ENCODE measurements at places on chromosomes 11 and 22.

DNA sequence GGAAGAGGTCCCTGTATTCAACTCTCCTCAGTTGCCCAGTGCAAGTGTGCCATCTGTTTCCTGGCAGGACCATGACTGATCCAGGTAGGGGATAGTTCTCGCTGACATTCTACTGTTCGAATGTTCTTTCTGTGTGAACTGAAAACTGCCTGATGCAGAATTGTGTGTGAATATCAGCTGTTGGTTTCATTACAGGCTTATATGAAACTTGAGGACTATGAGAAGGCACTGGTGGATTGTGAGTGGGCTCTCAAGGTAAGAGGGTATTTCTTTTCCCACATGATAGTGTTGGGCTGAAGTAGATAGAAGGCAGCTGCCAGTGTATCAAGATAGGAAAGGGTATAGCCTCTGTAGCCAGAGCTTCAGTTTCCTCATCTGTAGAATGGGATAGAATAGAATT, 15.3 kb downstream of the TTC12 start:
- no peak for DNase-seq

DNA sequence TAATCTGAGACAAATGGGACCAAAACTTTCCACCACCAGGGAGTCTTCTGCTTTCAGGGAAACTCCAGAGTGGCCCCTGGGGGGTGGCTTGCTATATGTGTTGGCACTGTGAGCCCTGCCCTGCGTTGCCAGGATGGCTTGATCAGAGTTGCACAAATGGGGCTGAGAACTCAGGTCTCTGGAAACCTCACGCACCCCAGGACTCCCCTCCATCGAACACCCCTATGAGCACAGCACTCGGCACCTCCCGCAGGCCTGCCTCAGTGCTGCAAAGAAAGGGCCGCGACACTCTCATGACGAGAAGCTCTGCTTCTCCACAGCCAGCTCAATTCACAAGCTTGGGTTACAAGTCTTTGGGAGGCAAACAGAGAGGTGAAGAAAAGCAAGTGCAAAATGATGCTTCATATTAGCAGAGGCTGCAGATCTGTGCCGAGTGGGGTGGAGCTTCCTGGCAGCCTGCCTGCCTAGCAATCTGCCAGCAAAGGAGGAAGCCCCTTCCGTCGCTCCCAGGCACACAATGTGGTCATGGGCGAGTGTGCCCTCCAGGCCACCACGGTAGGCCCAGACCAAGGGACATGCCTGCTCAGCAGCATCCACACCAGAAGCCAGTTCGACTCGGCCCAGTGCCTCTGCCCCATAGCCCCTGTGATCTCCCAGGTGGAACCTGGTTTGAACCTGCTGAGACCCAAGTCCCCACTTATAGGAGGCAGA, 55.7 kb downstream of the MYH9 start:
- peak; percentile 80 for DNase-seq

- peak; percentile 33 for DNase-seq
Measured at GRCh38 chr11:121564948-121565684, 112.3 kb upstream of the SORL1-AS1 start.

GRCh38 chr11:89667001-89667400, 43.1 kb upstream of the TRIM77 start:
- DNase-seq = no peak

DNA sequence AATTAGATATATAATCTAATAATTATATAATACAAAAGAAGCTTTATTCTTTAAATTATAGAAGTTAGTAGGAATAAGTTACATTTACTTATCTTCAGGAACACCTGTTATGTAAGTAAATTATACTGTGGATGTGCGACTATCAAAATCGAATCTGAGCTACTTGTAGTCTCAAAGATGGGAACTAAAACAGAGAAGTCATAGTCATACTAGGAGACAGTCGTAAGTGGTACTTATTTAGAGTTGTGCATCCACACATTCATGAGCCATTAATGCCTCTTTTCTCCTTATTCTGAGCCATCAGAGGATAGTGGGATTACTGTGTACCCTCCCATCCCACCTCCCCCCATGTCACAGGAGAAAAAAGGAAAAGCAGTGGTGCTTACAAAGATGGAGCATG, 114.4 kb downstream of the CADM1 start:
- DNase-seq = no peak

- DNase-seq = no peak
Measured at GRCh38 chr11:75135651-75136050, 15.3 kb upstream of the SLCO2B1 start.

DNA sequence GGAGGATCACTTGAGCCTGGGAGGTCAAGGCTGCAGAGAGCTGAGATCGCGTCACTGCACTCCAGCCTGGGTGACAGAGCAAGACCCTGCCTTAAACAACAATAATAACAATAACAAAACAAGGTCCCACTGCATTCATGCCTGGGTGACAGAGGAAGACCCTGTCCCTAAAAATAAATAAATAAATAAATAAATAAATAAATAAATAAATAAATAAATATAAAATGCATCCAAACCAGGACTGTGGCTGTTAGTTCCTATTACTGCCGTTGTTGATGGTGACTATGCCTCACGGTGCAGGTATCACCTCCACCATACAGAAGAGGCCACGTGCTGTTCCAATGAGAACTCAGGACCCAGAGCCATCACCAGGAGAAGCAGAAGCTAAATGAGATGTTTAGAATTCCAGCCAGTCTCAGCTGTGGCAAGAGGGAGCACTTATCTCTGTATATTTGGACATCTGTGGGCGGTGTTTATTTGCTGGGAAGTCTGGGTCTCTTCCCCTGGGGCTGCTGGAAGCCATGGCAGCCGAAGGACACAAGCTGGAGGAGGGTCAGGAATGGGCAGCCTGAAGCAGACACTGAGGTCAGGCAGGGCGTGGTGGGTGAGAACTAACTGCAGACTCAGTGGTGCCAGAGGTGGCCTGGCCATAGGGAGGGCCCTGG, 21.6 kb downstream of the C11orf86 start:
- no peak for DNase-seq

GRCh38 chr22:42743501-42743991, 22.9 kb upstream of the A4GALT start:
- DNase-seq = no peak

DNA sequence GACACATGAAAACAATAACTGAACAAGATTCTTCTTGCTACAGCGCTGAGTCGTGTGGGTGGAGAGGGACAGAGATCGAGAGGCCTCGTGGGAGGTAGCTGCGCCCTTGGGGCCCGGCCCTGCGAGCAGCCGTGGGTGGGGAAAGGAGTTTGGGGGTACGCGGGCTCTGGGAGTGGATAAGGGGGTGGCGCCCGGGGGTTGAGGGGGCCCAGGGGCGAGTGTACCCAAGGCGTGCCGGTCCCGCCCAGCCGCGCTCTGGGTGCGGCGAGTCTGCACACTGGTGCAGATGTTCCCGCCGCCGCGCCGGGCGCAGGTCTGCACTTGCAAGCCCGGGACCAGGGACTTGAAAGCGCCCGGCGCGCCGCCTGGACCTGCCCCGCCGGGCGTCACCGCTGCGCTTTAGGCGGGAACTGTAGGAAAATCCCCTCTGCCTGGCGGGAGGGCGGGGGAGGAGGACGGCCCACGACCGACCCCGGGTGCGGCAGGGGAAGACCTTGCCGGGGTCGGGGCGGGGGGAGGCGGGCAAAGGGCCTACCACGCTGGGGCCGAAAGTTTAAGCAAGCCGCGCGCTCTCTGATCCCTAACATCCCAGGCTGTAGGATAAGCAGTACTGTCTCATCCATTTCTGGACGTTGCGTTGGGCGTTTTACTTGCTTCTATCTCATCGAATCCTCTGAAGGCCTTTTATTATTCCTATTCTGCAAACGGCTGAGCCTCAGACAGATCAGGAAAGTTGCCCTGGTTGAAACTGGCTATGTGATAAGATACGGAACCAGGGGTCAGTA, 1.4 kb upstream of the KREMEN1 start:
- DNase-seq = no peak

DNA sequence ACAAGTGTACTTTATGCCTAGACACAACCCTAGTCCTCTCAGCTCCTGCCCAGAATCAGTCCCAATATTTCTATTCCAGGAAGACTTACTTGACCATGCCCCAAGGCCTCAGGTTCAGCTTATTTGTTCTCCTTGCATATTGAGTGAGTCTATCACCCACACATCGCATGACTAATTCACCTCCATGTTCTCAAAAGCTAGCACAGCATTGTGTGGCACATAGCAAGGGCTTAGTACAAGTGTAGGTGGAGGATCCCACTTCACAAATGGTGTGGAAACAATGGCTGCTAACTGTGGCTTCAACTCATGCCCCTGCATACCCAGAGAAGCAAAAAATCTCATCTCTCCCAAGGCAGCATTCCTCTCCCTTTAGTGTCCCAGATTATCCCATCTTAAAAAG, 602.6 kb upstream of the API5 start:
- DNase-seq = no peak

DNA sequence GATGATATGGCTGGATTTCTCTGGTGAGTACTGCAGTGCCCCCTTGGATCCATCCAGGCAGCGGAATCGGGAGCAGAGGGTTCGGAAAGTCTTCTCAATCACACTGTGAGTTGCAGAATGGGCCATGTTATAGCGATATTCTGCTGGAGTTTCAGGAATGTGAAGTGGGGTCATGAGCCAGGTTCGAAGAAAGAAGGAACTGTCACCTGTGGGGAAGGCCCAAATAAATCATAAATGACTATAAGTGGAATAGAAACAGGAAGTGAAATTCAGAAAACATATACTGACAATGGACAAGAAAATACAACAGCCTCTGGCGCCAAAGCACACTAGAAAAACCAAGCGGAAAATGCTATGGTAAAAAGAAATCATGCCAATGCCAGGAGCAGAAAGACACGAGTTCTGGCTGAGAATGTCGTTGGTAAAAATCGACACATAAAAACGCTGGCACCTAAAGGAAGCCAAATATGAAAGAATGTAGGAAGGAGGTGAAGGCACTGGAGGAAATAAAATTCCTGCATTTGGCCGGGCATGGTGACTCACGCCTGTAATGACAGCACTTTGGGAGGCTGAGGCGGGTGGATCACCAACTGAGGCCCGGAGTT, 10.0 kb upstream of the AMBRA1 start:
- no peak for DNase-seq

DNA sequence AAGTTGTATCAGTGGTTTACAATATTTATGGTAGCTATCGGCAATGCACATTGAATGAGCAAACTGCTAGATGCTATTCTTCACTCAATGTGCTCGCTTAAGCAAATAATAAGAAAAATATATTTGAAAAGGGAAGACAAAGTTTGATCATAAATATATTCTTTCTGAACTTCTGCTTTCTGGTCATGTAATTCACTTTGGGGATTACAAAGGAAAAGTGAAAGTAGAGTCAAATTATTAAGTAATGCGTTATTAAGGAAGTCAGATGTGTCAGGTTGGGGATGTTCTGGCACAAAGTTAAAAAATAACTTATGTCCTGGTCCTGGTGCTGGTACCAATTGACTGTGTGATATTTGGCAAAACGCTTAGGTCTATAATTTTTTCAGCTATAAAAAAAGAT, 98.0 kb upstream of the TRIM77 start:
- DNase-seq = no peak

DNA sequence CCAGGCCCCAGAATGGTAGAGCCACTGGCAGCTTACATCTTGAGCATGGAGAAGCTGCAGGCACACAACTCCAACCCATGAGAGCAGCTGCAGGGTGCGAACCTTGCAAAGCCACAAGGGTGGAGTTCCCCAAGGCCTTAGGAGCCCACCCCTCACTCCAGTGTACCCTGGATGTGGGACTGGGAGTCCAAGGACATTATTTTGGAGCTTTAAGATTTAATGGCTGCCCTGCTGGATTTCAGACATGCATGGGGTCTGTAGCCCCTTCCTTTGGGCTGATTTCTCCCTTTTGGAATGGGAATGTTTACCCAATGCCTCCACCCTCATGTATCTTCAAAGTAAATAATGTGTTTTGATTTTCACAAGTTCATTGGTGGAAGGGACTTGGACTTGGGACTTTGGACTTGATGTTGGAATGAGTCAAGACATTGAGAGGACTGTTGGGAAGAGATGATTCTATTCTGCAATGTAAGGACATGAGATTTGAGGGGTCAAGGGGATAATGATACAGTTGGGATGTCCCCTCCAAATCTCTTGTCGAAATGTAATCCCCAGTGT, 1.1 kb upstream of the KRTAP5-7 start:
- DNase-seq = no peak

DNA sequence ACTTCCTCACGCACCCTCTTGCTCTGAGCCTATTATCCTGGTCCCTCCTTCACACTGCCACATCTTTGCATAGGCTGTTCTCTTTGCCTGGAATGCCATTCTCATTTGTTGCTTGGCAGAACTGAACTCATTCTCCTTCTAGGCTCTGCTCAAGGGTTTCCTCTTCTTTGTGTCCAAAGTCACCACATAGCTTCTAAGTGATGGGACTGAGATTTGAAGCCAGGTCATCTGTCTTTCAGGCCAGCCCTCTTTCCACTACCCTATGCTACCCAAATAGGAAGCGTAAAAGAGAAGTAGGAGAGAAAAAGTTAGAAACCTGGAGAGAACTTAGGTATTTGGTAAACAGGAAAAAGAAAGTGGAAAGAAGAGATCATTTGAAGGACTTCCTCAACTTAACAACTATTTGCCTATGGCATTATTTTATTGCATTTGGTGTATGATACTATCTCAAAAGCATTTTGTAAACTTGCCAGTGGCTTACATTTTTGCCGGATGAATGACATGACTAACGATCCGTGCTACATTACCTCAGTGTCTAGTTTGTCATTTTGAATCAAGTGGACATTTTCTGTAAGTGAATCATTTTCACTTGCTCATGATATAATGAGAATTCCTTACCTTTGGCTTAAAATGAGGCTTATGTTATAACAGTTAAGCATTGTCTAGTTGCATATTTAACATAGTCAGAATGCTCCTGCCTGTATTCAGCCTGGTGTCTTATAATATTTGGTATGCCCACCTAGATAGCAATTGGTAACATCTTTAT, 18.5 kb downstream of the NF2 start:
- DNase-seq = no peak

GRCh38 chr11:117375960-117376359, 48.3 kb downstream of the CEP164 start:
- DNase-seq = no peak

- no peak for DNase-seq
Measured at GRCh38 chr22:48683640-48684039, 1144.0 kb downstream of the BRD1 start.

DNA sequence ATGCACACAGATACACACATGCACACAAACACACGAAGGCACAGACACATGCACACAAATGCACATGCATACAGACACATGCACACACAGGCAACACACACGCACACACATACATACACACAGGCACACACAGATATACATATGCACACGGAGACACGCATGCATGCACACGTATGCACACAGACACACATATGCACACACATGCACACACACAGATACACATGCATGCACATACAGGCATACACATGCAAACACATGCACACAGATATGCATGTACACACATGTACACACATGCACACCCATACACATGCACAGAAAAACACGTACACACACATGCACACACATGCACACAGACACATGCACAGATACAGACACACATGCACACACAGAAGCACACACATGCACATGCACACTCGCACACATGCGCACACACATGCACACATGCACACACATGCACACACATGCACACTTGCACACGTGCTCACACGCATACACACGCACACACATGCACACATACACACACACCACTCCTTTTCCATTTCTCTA, 70.8 kb upstream of the ALDH3B2 start:
- no peak for DNase-seq
